ENCODE measurements at places on chromosomes 12 and 14.

GRCh38 chr14:56374421-56374820 lies 205.2 kb upstream of the TMEM260 start:
- no peak for DNase-seq

DNA sequence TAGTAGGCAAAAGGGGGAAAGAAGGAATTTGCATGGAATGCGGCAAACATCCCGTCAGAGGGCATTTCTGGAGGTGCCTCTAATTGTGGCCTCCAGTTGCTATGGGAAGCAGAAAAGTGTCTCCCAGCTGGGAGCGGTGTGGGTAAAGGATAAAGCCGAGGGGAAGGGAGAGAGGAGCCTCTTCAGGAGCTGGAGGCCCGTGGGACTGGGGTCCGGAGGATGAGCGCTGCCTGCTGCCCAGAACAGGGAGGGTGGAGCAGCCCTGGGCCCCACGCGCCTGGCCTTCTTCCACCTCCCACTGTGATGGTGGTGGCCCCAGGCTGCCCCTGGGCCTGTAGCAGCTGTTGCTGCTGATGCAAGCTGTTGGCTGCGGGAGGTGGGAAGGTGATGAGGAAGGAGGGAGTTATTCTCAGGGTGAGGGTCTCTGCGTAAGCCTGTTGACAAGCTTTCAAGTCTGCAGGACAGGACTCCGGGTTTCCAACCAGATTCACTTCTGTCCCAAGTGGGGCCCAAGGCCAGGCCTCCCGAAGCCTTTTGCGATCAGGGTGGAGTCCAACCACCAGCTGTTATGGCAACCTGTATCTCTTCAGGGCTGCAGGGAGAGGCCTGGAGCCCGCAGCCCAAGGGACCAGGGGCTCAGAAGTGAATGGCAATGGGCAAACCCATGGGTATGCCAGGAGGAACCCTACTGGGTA lies 19.1 kb upstream of the PGF start:
- no peak for DNase-seq

GRCh38 chr12:101909646-101910045 lies 32.3 kb downstream of the DRAM1 start:
- DNase-seq = no peak

DNA sequence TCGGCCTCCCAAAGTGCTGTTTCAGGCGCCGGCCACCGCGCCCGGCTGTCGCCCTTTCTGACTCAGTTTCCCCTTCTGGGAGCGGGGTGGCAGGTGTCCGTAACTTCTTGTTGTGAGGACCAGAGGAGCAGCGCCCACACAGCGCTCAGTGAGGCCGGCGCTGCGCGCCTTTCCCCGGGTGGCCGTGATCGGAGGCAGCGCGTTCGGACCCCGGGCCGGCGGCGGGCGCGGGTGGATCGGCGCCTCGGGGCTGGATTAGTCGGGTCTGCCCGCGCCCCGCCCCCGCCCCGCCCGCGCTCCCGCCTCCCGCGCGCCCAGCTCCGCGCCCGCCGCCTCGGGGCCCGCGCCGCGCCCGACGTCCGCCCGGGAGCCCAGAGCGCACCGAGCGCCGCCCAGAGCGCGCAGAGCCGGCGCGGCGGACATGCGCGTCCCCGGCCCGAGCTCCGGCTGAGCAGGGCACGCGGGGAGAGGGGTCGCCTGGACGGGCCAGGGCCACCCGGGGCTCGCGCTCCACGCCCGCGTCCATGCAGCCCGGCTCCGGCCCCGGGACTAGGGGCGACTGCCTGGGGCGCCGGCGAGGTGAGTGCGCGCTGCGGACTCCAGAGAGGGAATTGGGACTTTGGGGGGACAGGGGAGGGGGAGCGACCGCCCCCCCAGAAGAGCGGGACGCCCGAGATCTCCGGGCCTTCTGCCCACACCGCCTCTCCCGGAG lies 50.6 kb downstream of the LRCOL1 start:
- peak; percentile 43 for DNase-seq

GRCh38 chr12:104535369-104535768 lies 78.6 kb downstream of the CHST11 start:
- no peak for DNase-seq

DNA sequence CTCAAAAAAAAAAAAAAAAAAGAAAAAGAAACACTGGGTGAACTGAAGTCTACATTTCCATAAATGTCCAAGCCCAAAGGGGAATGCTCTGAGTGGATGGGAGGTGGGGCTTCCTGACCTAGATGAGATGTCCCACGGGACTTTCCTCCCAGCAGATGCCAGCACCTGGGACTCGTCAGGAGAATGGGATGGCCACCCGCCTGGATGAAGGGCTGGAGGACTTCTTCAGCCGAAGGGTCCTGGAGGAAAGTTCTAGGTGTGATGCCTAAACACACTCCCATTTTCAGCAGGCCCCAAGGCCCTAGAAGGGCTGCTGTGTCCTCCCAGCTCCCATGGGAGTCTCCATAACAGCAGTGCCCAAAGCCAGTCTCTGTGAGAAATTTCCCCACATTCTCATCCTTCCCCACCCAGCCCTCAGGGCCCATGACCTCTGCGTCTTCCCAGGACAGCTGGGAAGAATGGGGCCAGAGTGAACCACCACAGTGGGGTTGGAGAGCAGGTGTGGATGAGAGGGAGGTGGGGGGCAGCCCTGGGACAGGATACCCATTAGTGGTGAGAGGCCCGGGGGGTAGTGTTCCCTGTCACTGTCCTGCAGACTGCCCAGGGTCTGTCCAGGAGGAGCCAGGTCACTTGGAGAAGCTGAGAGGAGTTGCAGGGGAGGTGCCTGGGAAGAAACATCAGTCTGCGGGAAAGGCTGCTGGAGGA lies 7.1 kb upstream of the CPNE6 start:
- DNase-seq = no peak

GRCh38 chr14:97380539-97380941 lies 583.4 kb downstream of the VRK1 start:
- DNase-seq = peak; percentile 58

- no peak for DNase-seq
Observed at GRCh38 chr14:55832122-55832911, 252.3 kb downstream of the KTN1 start.

DNA sequence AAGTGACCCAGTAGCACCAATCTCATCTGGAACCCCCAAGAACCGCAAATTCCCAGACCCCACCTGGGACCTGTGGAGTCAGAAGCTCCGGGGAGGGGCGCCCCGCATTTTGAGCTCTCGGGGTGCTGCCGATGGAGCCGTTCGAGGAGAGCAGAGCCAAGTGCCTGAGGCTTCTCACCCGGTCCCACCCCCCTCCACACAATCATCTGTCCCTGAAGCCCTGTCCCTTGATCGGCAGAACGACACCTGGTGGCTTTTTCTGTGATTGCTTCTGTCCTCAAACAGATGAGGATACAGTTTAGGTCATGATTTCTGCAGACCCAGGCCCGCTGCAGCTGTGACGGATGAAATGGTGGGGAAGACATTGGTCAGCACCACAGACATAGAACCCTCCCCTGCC lies 74.7 kb downstream of the NOC4L start:
- DNase-seq = peak; percentile 24

DNA sequence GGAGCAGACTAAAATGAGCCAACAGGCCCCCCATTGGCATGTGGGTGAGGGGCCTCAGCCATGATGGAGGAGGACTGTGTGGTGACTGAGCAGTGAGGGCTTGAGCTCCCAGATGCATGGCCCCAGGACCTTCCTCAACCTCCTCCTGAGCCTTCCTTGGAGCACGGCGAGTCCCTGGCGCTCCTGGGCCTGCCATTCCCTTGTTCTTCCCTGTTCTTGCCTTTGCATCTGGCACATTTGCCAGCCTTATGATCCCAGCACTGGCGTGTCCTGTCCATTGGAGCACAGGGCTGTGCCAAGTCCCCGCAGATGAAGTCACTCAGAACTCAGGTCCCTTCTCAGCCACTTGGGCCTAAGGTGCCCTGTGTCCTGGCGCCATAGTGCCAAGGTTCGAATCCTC lies 40.3 kb upstream of the MEG3 start:
- no peak for DNase-seq

GRCh38 chr14:105084741-105085571 lies 19.7 kb upstream of the GPR132 start:
- no peak for DNase-seq

DNA sequence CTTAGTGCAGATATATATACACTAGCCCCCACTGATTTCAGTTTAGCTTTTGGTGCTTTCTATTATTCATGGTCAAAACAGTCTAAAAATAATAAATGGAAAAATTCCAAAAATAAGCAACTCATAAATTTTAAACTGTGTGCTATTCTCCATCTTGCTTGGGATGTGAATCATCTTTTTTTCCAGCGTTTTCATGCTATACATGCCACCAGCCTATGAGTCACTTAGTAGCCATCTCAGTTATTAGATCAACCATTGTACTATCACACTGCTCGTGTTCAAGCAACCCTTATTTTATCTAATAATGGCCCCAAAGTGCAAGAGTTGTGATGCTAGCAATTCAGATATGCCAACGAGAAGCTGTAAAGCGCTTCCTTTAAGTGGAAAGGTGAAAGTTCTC lies 73.9 kb upstream of the KRR1 start:
- no peak for DNase-seq

- DNase-seq = no peak
Observed at GRCh38 chr14:67583711-67584644, 16.1 kb downstream of the PIGH start.

DNA sequence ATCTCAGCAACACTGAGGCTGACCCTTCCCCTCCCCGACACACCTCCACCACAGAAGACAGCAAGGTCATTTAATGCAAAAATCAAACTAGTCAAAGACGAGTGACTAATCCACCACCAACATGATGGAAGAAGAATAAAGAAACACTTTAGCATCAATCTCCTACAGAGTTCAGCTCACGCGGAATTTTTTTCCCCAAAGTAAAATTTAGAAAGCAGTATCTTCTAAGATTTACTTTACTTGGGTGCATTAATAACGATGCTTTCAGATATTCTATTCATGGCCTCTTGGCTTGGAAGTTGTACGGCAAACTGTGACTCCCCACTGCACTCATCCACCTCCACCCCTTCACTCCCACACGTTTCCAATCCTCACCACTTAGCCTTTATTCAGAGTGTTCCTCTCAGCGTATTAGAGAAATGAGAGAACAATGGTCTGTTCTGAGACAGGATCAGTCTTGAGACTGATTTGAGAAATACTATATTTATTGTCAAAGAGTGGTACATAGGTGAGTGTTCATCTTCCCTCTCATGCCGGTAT lies 1.9 kb downstream of the EGLN3 start:
- DNase-seq = no peak

DNA sequence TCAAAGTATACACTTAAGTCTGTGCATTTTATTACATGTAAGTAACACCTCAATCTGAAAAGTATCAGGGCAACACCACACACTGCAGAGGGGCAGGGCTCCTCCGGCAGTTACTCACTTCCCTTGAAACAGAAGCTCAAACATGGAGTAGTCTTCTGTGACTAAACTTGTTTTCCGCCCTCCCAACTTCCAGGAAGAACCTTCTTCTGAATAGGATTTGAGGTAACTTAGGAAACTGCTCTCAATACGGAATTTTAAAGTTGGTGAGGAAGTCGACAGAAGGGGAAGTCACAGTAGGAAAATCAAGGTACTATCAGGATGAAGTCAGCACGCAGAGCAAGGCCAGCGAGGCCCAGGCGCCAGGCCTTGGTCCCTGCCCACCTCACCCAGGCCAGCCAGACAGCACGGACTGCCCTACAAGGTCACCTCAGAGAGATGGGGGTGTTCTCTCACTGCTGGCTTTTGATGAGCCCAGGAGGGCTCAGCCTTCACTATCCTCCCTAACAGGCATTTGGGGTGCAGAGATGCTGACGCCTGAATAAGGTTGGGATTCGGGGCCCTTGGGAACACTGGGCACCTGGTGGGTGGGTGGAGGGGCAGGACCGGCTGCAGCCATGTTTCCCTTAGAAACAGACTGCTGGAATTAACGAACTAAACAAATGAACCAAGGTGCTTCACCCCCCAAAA lies 5.8 kb downstream of the ANKRD9 start:
- DNase-seq = no peak

DNA sequence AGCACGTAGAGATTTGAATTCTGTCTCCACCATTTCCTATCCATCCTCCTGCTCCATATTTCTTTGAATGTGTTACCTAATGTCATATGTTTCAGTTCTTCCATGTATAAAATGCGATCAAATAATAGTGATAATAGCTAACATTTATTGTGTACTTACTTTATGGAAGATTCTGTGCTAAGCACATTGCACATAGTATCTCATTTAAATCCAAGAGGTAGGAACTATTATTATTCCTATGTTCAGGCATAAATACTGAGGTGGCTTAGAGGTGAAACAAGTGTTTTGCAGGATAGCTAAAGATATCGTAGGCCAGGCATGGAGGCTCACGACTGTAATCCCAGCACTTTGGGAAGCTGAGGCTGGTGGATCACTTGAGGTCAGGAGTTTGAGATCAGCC lies 17.5 kb upstream of the AICDA start:
- no peak for DNase-seq

DNA sequence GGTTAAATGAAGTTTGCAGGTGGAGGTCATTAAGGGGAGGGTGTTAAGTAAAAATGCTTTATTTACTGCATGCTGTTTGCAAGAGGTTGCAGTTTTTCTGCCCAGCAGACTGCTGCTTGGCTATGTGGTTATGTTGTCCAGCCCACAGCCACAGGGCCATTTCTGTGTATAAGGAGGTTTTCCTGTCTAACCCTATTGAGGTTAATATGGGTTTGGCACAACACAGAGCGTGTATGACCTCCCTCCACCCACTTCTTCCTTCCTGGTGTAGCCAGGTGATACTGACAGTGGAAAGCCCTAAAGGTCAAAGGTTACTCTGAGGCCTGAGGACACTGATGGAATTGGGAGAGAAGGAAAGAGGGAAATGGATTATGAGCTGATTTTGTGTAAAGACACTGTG lies 253.7 kb upstream of the PWP1 start:
- DNase-seq = no peak

GRCh38 chr12:124680863-124681778 lies 113.7 kb upstream of the NCOR2 start:
- DNase-seq = peak; percentile 13

DNA sequence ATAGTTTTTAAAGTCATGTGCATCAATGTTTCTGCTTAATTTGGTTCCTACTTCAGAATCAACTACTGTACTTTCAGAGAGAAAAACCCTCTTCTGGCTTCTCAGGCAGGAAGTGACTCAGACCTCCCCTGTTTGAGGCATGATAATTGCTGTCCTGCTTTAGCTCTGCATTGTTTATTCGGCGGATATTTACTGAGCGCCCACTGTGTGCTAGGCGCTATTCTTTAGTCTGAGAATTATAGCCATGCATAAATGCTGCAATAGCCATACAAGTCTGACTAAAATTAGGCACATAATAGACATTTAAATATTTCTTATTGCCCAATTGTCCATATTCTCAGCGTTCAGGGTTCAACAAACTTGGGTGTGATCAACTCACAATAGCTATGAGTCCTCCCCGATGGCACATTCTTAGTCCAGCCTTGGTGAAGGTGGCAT lies 6.1 kb upstream of the AMIGO2 start:
- no peak for DNase-seq

- no peak for DNase-seq
Observed at GRCh38 chr12:22355011-22355580, 20.6 kb upstream of the ST8SIA1 start.

GRCh38 chr14:64422005-64422404 lies 33.9 kb downstream of the MTHFD1 start:
- no peak for DNase-seq

GRCh38 chr12:108630481-108631207 lies 3.0 kb downstream of the SELPLG start:
- DNase-seq = no peak
